Activated CD4-positive, alpha-beta T cell treated with anti-CD3 and anti-CD28 coated beads, Interleukin-2, amount 50 U/mL, for 24 hours (primary cell): ENCODE measurements at places on chromosomes 12 and 14.

DNA sequence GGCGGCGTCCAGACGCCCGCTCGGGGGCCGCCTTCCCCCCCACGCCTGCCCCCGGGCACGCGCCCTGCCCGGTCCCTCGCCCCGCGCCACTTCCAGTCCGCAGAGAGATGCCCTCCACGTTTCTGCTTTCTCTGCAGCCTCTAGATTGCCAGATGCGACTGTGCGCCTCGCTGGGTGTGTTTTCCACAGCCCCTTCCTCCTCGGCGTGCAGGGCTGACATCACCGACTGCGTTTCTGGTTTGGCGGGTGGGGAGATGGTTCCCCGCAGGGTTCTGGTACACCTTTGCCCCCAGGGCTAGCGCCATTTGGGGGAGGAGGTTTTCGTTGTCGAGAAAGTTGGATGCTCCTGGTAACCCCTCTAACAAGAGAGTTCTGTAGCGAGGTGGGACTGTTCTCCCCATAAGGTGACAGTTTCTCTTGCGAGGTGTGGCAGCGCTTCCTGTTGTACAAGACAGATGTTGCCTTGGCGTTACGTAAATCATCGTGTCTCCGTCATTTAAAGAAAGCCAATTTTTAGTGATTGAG, 1.5 kb downstream of the CALM1 start:
- DNase-seq = peak; percentile 46

- DNase-seq = no peak
These were observed 239.2 kb upstream of the AMIGO2 start for GRCh38 chr12:47318963-47319362.

DNA sequence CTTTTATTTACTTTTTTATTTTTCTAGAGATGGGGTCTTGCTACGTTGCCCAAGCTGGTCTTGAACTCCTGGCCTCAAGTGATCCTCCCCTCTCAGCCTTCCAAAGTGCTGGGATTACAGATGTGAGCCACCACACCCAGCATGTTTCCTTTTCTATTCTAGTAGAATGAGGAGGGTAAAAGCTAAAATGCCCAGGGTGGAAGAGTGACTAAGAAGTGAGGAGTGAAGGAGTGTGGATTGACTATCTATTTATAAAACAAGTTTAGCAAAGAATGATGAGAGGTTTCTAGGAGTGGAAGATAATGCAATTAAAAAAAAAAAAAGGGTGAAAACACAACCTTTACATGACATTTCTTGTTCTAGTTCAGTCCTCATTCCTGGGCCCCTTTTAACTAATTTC, 29.8 kb upstream of the PKP2 start:
- DNase-seq = no peak

- DNase-seq = no peak
These were observed 47.3 kb downstream of the CHGA start for GRCh38 chr14:92970271-92970670.

DNA sequence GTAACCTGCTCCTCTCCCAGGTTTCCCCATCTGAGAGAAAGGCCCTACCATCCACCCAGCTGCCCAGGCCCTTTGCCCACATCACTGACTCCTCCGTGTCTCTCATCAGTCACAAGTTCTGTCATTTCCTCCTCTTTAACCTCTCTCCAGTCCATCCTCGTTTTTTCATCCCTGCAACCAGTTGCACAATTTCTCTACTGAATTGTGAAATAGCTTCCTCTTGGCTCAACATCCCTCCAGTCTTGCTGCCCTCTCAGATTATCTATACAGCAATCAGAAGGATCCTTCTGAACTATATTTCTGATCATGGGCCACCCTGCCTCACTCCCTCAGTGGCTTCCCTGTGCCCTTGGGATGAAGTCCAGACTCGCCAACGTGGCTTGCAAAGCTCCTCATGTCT, 6.8 kb downstream of the FAM161B start:
- no peak for DNase-seq

- no peak for DNase-seq
These were observed 42.5 kb upstream of the BEGAIN start for GRCh38 chr14:100629696-100630095.

GRCh38 chr14:74653386-74654138, 41.5 kb upstream of the LTBP2 start:
- no peak for DNase-seq

GRCh38 chr12:10623131-10623530, 9.7 kb upstream of the MAGOHB start:
- DNase-seq = no peak

- no peak for DNase-seq
These were observed 41.8 kb upstream of the SNX6 start for GRCh38 chr14:34671716-34672115.

DNA sequence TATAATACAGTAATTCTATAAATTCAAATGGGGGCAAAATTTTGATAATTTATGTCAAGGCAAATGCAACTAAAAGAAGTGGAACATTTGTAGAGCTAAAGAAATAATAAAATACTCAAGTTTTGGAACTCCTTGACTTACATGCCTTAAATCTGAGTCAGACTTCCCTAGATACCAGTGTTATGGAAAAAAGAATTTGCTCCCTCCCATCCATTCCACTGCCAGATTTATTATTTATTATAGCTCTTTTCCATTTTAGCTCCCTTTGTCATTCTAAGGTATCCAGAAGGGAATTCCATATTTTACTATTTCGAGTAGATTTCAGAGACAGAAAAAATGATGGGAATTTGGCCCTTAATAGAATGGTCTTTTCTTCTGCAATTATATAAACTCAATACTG, 44.0 kb downstream of the RHOJ start:
- no peak for DNase-seq

DNA sequence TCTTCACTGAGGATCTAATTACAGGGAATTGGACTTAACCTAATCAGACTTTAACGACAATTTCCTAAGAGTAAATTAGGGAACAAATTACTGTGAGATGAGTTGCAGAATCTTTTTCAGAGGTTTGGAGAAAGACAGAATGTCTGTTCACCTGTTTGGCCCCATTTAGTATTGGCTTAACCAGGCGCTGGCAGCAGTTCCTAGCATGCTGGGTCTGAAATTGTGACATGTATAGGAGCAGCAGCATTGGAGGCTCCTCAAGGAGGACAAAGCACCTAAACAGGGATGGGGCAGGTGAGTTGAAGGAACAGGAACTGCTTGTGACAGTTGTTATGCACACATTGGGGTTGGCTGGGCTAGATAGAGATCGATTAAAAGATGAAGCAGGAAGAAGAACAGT, 51.0 kb downstream of the KCNMB4 start:
- no peak for DNase-seq

DNA sequence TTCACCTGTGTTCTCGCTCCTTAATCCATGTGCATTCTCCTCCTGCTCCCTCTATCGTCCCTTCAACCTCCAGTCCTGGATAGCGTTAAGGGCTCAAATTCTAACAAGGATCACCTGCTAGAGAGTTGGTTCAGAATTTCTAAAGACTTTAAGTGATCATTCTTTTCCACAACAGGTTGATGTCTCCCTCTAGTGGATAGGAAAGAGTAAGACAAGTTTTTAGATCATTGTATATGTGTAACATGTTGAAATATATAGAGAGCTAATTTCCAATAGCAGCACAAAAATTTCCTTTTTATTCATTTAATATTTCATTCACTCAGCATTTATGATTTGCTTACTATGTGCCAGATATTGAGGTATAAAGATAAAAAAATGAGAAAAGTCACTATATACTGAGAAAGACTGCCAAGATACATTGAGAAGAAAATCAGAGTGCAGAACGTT, 9.3 kb upstream of the ESR2 start:
- DNase-seq = no peak

DNA sequence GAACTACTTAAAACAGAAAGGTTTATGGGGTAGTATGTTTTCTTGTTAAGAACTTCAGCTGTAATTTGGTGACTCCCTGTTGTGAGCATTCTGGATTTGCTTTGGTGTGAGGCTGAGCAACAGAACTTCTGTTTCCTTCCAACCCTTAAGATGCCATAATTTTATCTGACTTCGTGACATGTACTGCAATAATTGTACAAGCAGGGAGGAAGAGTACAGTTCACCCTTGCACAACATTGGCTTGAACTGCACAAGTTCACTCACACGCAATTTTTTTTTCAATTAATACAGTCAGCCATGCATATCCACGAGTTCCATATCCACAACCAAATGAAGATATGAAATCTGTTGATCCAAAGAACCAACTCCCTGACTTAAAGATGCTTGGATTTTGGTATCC, 42.9 kb upstream of the ANKS1B start:
- no peak for DNase-seq

- DNase-seq = no peak
These were observed 480.8 kb downstream of the RMST start for GRCh38 chr12:97943359-97943758.

DNA sequence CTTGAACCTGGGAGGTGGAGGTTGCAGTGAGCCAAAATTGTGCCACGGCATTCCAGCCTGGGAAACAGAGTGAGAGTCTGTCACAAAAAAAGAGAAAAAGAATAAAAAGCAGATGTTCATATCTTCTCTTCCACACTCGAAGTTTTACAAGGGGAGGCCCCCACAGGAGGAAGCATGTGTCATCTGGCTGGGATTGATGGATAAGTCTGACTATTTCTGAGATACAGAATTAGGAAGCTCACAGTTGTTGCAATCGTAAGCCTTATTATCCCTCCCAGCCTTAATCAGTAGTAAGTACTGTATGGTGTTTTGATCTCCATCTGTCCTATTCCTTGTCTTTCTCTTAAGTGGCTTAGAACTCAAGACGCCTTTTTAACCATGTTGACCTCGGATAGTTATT, 31.9 kb upstream of the RASSF8 start:
- DNase-seq = no peak

DNA sequence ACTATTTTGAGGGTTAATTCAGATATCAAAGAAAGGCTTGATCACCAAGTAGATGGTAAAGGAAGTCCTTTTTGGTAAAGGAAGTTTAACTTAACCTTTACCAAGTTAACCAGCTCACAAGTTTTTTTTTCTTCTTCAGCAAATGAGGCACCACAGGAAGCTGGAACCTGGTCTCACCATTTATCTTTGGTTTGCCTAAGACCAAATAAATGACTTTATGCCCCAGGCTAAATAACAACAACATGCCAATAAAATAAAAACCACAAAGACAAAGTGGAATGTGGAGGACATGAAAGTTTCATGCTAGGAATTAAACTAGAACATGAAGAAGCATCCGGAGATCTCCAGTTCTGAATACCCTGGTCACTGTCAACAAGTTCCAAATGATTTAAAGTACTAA, 116.8 kb upstream of the PRICKLE1 start:
- no peak for DNase-seq

DNA sequence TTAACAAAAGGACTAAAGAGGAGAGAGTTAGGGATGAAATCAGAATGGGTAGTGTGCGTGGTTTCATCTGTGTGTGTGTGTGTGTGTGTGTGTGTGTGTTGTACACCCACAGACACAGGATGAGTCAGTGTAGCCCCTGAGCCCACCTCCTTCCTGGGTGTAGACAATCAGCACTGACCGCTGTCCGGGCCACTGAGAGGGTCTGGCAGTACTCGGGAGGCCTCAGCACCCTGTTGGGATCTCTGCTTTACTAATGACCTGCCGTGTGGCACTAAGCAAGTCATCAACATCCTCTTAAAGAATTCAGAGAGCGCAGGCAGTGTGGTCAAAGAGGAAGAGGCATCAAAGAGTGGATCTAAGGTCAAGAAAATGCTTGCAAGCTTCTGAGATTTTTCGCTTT, 112.6 kb downstream of the PRMT8 start:
- DNase-seq = no peak

DNA sequence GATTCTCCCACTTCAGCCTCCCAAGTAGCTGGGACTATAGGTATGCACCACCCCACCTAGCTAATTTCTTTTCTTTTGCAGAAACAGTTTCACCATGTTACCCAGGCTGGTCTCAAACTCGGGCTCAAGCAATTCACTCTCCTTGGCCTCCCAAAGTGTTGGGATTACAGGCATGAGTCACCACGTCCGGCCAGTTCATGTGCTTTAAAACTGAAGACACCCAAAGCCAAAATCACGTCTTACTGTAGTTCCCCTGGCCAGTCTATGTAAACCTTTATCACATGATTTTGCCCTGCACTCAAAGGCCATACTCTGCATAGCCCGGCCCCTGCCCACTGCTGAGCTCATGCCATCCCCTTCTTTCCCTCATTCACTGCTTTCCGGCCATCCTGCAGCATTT, 4.5 kb downstream of the ALKBH2 start:
- no peak for DNase-seq

DNA sequence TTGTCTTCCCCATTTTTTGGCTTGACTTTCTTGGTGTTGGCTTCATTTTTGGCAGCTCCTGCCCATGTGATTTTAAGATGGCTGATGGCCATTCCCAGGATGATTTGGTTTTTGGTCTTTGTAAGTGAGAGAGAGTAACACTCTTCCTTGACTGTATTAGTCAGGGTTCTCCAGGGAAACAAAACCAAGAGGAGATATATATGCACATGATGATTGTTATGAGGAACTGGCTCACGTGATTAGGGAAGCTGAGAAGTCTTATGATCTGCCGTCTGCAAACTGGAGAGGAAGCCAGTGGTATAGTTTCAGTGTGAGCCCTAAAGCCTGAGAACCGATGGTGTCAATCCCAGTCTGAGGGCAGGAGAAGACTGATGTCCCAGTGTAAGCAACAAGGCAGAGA, 146.6 kb downstream of the NRXN3 start:
- DNase-seq = no peak

DNA sequence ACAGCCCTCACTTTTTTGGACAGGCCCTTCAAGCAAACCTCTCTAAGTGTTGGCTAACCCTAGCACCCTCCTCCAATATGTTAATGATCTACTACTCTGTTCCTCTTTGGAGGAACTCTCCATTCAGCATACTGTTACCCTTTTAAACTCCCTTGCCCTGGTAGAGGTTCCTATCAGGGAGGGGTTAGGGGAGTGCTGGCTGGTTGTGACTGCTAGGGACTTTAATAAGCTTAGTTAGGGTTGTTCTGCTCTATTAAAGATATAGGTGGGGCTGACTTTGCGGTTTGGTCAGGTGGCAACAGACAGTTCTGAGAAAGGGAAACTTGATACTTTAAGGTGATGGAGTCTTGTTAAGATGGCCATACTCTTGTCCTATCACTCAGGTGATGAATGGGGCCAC, 301.5 kb upstream of the FBXO33 start:
- no peak for DNase-seq

- DNase-seq = no peak
These were observed 40.8 kb upstream of the CSRP2 start for GRCh38 chr12:76919383-76920171.

GRCh38 chr14:60204843-60205774, 39.9 kb upstream of the DHRS7 start:
- no peak for DNase-seq

DNA sequence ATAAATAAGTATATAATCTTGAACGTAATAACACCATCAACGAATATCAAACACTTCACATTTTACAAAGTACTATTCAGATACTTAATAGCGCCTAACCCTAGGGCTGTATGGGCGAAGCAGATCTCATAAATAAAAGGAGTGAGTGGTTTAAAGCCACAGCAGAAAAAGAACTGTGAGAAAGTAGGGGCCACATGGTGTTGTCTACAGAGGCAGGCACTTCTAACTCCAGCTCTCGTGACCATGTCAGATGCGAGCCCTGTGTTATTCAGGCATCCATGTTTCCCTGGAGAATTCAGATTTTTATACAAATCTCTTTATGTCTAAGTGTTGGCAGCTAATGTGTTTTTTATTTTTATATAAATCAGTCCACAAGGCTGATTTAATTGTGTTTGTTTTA, 212.2 kb downstream of the FBXL14 start:
- DNase-seq = no peak
